ENCODE measurements at places on chromosomes 1 and 21. TPM values are rescaled to one million over a fixed set of nuclear protein-coding genes. Genes with fewer than 3 reads are reported as not detected.
A peak's percentile ranks its signal among the peaks of the same experiment; 100 is the strongest.

The NUF2 gene
- 27.4 TPM for polyA plus RNA-seq

- no peak for DNase-seq
These were observed 55.9 kb downstream of the CLIC4 start for GRCh38 chr1:24801176-24801575.

The FCGR3A gene
- 1.6 TPM for polyA plus RNA-seq

DNA sequence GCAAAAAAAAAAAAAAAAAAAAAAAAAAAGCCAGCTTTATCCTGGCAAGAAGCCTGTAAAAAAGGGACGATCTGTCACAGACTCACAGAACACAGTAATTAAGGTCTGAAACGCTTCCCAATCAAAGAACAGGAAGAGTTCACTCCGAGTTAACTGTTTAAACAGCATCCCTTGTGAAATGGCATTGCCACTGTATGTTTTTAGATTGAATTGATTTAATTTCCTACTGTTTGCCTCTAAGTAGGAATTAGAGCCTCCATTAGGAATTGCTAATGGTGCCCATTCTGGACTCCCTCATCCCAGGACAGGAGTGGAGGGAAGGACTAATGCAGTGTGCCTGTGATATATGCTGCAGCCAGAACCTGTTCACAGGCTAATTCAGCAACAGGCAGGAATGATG lies 370.8 kb downstream of the RWDD3 start:
- no peak for DNase-seq

DNA sequence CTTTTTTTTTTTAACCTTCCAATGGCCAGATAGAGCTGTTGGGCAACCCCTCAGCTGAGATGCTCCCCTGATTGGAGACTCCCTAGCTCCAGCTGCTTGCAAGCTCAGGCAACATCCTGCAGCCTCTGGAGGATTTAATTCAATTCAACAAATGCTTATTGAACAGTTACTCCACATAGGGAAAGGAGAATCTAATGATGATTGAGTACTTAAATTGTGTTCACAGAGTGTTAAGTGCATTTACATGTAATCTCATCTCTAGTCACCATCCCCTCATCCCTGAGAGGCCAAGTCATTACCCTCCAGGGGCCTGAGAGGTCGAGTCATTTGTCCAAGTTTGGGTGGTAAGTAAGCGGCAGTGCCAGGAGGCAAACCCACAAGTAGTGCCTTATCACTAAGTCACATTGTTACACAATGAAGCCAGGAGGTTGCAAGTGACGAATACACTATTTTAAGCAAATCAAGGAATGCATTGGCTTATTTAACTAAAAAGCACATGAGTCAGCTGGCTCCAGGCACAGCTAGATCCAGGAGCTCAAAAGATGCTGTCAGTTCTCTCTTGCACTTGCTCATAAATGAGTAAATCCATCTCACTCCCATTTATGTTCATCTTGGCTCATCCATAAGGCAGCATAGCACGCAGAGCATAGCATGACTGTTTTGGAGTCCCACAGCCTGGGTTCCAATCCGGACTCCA lies 64.3 kb downstream of the OPTC start:
- no peak for DNase-seq

The OLIG2 gene
- not detected for polyA plus RNA-seq

- DNase-seq = no peak
These were observed 397.3 kb downstream of the LMX1A start for GRCh38 chr1:164958982-164959768.

DNA sequence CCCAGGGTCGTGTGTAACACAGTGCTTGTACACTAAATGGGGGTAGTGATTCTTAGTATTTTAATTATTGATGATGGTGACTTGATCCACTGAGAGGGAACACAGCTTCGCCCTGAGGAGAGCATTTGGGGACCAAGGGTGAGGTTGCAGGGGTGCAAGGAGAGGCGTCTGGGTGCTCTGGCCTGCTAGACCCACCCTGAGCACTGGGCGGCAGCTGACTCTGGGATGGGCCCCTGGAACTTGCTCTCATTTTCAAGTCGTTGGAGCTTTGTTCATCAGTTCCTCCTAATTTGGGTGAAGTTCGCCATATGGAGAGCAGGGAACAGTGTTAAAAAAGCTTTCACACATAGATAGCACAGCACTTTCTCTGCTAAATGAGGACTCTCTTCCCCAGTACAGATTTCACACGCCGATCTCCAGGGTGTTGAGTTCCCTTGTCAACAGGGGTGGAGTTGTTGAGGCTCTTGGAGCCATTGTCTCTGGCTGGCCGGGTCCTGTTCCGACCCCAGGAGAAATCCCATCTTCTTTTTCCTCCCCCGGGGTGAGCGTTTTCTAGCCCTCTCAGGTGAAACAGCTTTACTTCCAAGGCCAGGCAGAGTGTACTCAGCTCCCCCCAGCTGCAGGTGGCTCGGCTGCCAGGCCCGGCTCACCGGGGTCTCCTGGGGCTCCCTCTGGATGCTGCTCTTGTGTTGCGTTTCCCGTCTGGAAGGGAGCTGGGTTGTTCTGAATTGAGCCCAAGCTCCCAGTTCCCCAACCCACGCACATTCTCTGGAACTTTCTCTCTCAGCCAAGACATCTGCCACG lies 367.4 kb downstream of the RPS6KC1 start:
- no peak for DNase-seq

- no peak for DNase-seq
These were observed 5.0 kb downstream of the CTRC start for GRCh38 chr1:15443281-15443680.

DNA sequence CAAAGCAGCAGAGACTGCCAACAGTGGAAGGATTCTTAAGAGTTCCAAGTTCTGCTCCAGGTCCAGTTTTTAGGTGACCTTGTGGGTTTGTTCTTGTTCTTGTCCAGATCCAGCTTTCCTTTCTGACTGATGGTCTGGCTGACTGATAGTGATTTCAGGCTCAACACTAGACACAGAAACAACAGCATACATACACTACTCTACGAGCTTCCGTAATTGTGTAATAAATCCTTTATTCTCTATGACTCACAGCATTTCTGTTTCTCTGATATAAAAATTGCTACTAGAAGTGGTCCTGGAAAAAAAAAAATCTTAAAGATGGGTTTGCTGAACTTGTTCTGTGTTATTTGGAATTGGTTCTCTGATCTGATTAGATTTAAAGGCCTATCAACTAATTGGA lies 62.2 kb upstream of the PTCH2 start:
- DNase-seq = no peak

The AMY1B gene
- not detected for polyA plus RNA-seq

The RHOU gene
- polyA plus RNA-seq = 18.5 TPM

The TSSK3 gene
- polyA plus RNA-seq = 8.8 TPM

DNA sequence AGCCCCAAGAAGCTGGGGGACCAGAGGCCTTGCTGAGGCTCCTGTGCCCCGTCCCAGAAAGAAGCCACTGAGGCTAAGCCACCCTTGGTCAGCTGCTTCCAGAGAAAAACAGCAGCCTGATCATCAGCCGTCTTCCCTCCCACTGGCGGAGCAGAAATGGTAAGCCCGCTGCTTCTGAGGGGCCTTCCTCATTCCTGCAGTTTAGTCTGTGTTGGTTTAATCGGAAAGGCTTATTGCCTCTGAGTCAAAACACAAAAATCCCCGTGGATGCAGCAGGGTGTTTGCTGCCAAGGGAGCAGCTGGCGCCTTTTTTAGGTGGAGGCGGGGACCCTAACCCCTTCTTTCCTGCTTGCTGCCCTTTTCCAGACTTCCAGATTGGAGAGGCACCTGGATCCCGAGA lies 33.9 kb downstream of the SPSB1 start:
- no peak for DNase-seq

DNA sequence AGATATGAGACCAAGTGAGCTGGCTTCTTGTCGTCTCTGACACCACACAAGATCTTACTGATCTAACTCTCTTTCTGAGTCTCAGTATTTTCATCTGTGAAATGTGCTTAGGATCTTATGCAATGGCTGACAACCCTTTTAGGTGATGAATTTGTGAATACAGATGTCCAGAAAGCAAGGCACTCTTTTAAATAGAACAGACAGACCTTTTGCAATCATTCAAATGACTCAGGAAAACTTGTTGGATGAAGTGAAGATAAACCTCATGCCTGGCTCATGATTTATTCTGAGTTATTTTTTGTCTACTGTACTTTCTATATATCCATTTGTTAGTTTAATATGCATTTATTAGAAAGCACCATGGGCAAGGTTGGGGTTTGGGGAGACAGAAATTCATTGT lies 411.3 kb downstream of the PTPRU start:
- DNase-seq = no peak

The SH2D1B gene
- polyA plus RNA-seq = 0.16 TPM

GRCh38 chr1:200542162-200542561 lies 78.4 kb downstream of the KIF14 start:
- DNase-seq = no peak

The ZNF678 gene
- 15.3 TPM for polyA plus RNA-seq

DNA sequence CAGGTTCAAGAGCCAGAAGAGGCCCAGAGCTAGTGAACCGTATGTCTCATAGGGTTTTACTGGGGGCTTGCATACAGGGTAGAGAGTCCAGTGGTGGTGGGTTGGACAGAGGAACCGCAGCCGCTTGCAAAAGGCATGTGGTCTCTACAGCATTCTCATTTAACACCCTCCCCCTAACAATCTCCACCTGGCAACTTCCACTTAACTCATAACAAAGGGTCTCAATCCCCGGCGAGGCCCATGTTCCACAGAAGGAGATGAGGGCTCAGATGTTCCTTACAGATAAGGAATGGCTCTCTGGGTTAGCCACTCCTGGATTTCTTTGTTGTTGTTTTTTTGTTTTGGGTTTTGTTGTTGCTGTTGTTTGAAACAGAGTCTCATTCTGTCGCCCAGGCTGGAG lies 106.1 kb downstream of the APP start:
- DNase-seq = no peak

The LHX4 gene
- polyA plus RNA-seq = 4.6 TPM

- no peak for DNase-seq
These were observed 657 bp upstream of the HDAC1 start for GRCh38 chr1:32291145-32291707.

- DNase-seq = no peak
These were observed 97.1 kb downstream of the RERE start for GRCh38 chr1:8720347-8720746.

The PTAFR gene
- 2.6 TPM for polyA plus RNA-seq

The PGLYRP3 gene
- not detected for polyA plus RNA-seq

The LRRC8B gene
- 9.3 TPM for polyA plus RNA-seq

The PRR9 gene
- not detected for polyA plus RNA-seq

DNA sequence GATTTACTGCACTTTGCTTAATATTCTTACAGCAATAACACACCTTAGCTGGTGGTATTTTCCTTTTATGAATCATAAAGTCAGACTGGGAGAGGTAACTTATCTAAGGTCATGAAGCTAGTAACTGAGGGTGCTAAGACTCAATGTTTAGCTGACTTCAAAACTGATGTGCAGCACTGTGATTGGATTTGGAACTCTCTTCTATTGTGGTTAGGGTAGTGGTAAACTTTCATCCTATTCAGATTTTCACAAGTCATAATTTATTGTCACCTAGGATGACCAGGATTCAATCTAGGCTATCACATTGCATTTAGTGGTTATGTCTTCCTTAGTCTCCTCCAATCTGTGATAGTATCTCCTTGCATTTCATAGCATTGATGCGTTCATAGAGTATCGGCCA lies 18.9 kb downstream of the EPB41 start:
- no peak for DNase-seq

GRCh38 chr1:218553197-218553596 lies 208.1 kb downstream of the TGFB2 start:
- no peak for DNase-seq

The SERTAD4 gene
- polyA plus RNA-seq = 3.5 TPM

The L1TD1 gene
- 4.6 TPM for polyA plus RNA-seq

DNA sequence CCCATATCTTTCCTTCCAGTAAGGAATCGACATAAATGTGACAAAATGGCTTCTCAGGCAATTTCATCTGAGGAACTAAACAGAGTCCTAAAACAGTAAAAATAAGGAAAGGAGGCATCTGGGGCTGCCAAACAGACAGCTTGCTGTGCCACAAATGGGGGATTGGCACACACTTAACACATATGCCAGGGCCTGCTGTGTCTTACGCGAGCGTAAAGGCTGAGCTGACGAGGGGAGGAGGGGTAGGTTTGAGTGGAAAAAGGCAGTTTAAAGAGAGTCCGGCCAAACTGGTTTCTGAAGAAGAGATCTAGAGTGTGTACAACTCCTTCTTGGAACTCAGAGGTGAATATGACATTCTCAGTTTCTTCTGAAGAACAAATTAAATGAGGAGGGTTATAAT lies 244.1 kb upstream of the MAP1LC3C start:
- no peak for DNase-seq

GRCh38 chr1:248861616-248862015 lies 2.7 kb upstream of the ZNF692 start:
- no peak for DNase-seq

The BROX gene
- polyA plus RNA-seq = 49.1 TPM

DNA sequence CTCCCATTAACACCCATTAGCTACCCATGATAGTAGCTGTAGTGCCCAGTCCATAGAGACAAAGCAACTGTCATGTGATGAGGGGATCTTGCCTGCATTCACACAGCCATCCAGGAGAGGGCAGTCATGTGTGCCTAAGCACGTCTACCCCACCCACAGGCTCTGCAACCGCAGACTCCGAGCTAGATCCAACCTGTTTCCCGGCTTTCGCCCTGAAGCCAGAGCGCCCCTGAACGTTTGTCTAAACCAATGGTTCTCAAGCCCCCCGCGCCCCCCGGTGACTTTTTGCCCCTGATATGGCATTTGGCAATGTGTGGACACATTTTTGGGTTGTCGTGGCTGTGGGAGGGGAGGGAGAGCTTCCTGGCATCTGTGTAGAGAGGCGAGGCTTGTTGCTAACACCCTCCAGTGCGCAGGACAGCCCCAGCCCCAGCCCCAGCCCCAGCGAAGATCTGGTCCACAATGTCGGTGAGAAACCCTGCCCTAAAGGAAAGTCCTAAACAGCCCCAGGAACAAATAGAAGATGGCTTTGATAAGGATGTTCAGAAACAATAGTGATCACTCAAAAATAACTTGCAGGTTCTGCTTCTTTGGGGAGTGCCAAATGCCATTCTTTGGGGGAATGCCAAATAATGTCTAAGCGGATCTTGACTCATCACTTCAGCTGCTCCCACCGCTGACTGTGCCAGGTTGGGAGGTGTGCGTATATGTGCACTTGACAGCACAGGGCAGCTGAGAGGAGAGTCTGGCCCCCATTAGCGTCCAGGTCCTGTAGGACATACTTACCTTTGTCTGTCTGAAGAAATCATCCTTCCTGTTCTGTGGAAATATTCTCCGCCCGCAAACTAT lies 34.5 kb downstream of the SLC44A3 start:
- peak; percentile 82 for DNase-seq

DNA sequence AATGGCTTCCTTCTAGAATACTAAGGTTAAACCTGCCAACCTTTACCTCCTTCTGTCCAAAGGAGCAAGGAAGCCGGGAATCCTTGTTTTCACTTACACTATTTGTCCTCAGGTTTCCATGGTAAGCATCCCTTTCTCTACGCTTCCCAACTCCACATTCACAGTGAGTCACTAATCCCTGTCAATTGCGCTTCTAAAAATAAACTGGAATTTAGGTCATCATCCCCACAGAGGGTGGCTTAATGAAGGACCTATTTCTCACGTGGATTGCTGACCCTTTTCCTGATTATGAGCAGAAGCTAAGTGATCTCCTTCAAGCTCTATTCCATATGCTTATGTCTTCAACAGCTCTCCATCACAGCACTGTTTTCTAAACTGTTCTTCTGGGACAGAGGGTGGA lies 39.9 kb upstream of the ABCA4 start:
- no peak for DNase-seq

- no peak for DNase-seq
These were observed 371.2 kb downstream of the RRAGC start for GRCh38 chr1:38488162-38488898.

GRCh38 chr1:2563205-2563604 lies 7.0 kb downstream of the TNFRSF14 start:
- no peak for DNase-seq

The NT5C1A gene
- polyA plus RNA-seq = 0.30 TPM

GRCh38 chr1:6743189-6744101 lies 41.8 kb upstream of the CAMTA1 start:
- DNase-seq = no peak

The ATP1A4 gene
- polyA plus RNA-seq = 0.32 TPM
